ENCODE measurements at places on chromosomes 1 and 21.

DNA sequence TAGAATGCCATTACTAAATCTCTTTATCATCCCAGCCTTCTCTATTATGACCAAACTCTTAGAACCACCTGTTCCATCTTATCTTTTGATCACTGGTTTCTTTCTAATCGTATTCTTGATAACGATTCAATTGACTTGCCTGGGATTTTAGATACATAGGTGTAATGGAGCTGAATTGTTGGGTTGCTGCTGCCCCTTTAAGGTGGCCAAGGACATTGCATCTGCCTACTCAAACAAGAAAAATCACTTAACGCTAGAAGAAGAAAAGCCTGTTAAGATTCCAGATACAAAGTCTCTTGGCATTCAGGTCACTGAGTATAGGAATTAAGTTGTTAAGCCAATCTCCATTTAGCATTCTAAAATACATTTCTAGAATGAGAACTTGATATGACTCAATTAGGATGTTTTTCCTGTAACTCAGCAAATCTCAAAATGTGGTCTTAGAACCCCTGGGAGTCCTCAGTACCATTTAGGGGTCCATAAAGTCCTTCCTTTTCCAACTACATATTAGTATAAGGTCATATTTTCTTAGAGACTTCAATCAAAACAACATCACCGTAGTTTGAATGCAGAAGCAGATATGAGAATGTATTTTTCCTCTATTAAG lies 12.4 kb downstream of the NEXN start:
- no peak for DNase-seq

GRCh38 chr1:158274797-158275196 lies 14.9 kb upstream of the CD1C start:
- DNase-seq: no peak

DNA sequence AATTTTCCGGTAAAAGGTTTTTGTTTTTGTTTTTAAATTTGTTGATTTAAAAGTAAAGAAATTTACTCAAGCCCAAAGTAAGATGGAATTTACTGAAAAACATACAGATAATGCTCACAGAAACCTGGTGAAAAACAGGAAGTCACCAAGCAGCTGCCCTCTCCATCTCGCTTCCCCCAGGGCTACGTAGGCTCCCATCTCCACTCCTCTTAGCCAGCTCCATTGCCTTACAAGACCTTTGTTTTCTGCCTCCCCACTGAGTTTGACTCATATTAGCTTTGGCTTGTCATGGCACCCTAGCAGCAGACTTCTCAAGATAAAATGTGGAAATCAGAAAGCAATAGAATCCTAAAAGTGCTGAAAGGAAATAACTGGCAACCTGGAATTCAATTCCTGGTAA lies 57.9 kb downstream of the PHTF1 start:
- no peak for DNase-seq

- DNase-seq: no peak
Measured at GRCh38 chr1:116943438-116943837, 33.7 kb downstream of the PTGFRN start.
